ENCODE measurements at places on chromosomes 2 and 18. TPM values are rescaled to one million over a fixed set of nuclear protein-coding genes. Genes with fewer than 3 reads are reported as not detected.

GRCh38 chr2:173806761-173807160 lies 158.4 kb downstream of the SP3 start:
- DNase-seq: no peak

DNA sequence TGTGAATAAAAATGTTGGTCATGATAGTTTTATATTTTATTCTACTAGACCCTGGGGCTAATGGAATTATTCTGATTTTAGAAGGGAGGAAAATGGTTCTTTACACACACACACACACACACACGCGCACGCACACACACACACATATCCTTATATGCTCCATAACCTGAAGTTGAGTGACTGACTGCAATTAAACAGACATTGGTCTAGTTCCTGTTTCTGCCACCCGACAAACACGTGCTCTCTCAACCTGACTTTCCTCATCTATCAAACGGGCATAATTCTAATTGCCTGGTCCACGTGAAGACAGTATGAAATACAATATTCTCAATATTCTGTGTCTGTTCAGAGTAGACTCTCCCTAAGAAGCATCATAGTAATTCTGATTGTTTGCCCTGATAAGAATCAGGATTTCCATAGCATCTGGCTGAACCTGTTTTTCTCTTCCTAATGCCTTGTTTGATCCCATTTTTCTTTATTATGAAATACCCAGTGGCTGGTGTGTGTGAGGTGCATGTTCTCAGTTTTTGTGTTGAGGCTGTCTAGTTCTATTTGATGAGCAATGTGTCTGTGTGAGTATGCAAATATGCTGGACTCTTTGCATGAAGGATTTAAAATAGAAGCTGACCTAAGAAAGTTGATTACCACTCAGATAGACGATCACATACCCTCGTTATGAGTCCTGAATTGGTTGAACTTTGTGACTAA lies 51.0 kb downstream of the SETBP1 start:
- no peak for DNase-seq

The MOCOS gene
- total RNA-seq: 3.3 TPM

The PCARE gene
- total RNA-seq: not detected

All from A172 (cell line).